ENCODE measurements at places on chromosomes 5 and 9. TPM values are rescaled to one million over a fixed set of nuclear protein-coding genes. Genes with fewer than 3 reads are reported as not detected.

Gene MZB1
- polyA plus RNA-seq = 1.3 TPM

Gene SLC1A3
- polyA plus RNA-seq = 9.1 TPM

Gene FLT4
- 3.9 TPM for polyA plus RNA-seq

Gene ZNF618
- polyA plus RNA-seq = 22.0 TPM

Gene MEIKIN
- not detected for polyA plus RNA-seq

Gene COX7C
- polyA plus RNA-seq = 1,743 TPM

Gene EDIL3
- polyA plus RNA-seq = 7.2 TPM

Gene GCNT1
- 0.22 TPM for polyA plus RNA-seq

Gene DAB2IP
- polyA plus RNA-seq = 25.7 TPM

Gene ARHGEF28
- polyA plus RNA-seq = not detected

Gene BOD1
- 80.5 TPM for polyA plus RNA-seq

Gene CARTPT
- polyA plus RNA-seq = not detected

Gene STKLD1
- polyA plus RNA-seq = 7.3 TPM

Gene PDE6A
- polyA plus RNA-seq = not detected

Gene LHFPL2
- 96.6 TPM for polyA plus RNA-seq

Gene PRDM9
- not detected for polyA plus RNA-seq

Gene SPARC
- 548 TPM for polyA plus RNA-seq

Gene FAT2
- not detected for polyA plus RNA-seq

Gene ZBTB5
- polyA plus RNA-seq = 10.9 TPM

Gene DCTN4
- polyA plus RNA-seq = 26.7 TPM

Gene ENTREP1
- polyA plus RNA-seq = 189 TPM

Gene F2RL2
- 0.32 TPM for polyA plus RNA-seq

Gene MED27
- 69.2 TPM for polyA plus RNA-seq

Gene GHR
- 2.2 TPM for polyA plus RNA-seq

Gene C9orf85
- polyA plus RNA-seq = 16.7 TPM

Gene PCDHA4
- polyA plus RNA-seq = 9.1 TPM

Gene IL9
- polyA plus RNA-seq = not detected

Gene SRD5A1
- 20.1 TPM for polyA plus RNA-seq

Gene TAF1L
- polyA plus RNA-seq = not detected

Gene PPP3R2
- not detected for polyA plus RNA-seq

Gene SAPCD2
- 28.3 TPM for polyA plus RNA-seq

Gene LCN10
- polyA plus RNA-seq = 0.71 TPM

Gene DNAI1
- polyA plus RNA-seq = 2.2 TPM

Gene LHX3
- polyA plus RNA-seq = not detected

Gene PIP5K1B
- 2.0 TPM for polyA plus RNA-seq

Gene SHISAL2B
- polyA plus RNA-seq = 0.36 TPM

Gene GPRIN1
- 0.79 TPM for polyA plus RNA-seq

Gene ARHGAP26
- polyA plus RNA-seq = 12.7 TPM

Gene KYAT1
- 36.9 TPM for polyA plus RNA-seq

Gene TUT7
- 10.3 TPM for polyA plus RNA-seq

Gene CDKN2A
- not detected for polyA plus RNA-seq

Gene SLC6A19
- polyA plus RNA-seq = 0.32 TPM

Gene GABRA1
- not detected for polyA plus RNA-seq

Gene SPATA6L
- 2.2 TPM for polyA plus RNA-seq

Gene DCAF10
- 22.9 TPM for polyA plus RNA-seq

Gene GADD45G
- polyA plus RNA-seq = 42.6 TPM

Gene OR1J2
- not detected for polyA plus RNA-seq

Gene EGFLAM
- polyA plus RNA-seq = 0.82 TPM

Gene RBM18
- polyA plus RNA-seq = 16.7 TPM

Gene FSTL4
- polyA plus RNA-seq = 0.19 TPM

Gene SLC6A3
- polyA plus RNA-seq = not detected

Gene FOXD4L3
- polyA plus RNA-seq = not detected

Gene PCDHAC1
- 3.4 TPM for polyA plus RNA-seq

Gene SGTB
- 6.9 TPM for polyA plus RNA-seq

Gene QSOX2
- polyA plus RNA-seq = 1.7 TPM

Gene HOMER1
- 26.3 TPM for polyA plus RNA-seq

Gene GLIPR2
- 9.2 TPM for polyA plus RNA-seq

Measured in cardiac muscle cell (in vitro differentiated cells and primary cell).